ENCODE measurements at places on chromosomes 4 and X.

GRCh38 chr4:144819591-144819990, 173.6 kb downstream of the HHIP start:
- DNase-seq, result no peak

DNA sequence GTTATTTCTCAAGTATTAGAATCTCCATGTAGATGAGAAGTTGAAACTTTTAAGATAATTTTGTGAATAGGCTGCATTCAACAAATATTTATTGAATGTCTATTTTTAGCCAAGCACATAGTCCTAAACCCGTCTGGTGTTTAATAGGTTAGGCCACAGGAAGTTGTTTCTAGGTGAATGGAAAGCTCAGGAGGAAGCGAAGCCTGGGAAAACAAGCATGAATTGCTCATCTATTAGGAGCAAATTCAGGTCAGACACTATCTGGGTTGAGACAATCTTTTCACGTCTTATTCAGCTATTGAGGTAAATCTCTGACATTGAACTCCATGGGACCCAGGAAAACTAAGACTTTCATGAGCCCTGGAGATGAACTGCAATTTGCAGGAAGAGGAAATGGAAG, 43.1 kb upstream of the FREM3 start:
- DNase-seq, result no peak

- no peak for DNase-seq
Measured at GRCh38 chr4:54333657-54334056, 104.6 kb downstream of the PDGFRA start.

DNA sequence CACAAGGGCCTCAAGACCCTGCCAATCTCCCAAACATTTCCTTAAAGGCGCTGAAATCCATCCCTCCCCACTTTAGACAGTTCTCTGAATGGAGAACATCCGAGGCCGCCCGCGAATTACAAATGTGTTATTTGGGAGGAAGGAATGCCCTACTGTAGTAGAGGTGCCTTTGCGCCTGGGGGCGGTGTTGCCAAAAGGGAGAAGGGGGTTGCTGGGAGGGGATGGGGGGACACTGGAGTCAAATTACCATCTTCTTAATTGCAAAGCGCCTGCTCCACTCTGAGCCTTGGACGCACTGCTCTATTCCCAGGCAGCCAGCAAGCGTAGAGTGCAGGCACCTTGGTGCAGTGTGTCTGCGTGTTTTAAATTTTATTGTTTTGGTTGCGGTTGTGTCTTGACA, 2.7 kb downstream of the TMEM255A start:
- DNase-seq, result no peak

- no peak for DNase-seq
Measured at GRCh38 chrX:41391606-41392005, 55.5 kb upstream of the NYX start.

DNA sequence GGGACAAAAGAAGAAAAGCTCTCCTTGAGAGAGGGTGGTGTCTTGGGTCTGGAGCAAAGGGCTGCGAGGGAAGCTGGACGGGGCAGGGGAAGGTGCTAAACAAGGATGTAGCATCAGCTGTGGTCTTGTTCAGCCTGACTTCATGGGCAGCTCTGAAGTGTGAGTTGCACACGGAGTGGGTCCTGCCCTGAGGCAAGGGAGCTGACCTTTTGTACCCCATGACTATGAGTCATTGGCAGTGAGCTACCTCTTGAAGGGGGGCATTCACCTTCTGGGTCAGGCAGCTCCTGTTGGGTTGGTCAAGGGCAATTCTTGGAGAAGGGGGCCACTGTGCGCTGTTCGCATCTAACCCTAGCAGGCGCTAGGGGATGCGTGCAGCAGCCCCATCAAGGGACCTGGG, 151.8 kb downstream of the SMIM20 start:
- DNase-seq, result no peak

- no peak for DNase-seq
Measured at GRCh38 chr4:114494246-114494803, 104.3 kb upstream of the UGT8 start.

GRCh38 chr4:38105475-38106220, 145.4 kb downstream of the PTTG2 start:
- DNase-seq, result no peak

GRCh38 chrX:24341795-24342194, 18.6 kb upstream of the SUPT20HL1 start:
- no peak for DNase-seq

DNA sequence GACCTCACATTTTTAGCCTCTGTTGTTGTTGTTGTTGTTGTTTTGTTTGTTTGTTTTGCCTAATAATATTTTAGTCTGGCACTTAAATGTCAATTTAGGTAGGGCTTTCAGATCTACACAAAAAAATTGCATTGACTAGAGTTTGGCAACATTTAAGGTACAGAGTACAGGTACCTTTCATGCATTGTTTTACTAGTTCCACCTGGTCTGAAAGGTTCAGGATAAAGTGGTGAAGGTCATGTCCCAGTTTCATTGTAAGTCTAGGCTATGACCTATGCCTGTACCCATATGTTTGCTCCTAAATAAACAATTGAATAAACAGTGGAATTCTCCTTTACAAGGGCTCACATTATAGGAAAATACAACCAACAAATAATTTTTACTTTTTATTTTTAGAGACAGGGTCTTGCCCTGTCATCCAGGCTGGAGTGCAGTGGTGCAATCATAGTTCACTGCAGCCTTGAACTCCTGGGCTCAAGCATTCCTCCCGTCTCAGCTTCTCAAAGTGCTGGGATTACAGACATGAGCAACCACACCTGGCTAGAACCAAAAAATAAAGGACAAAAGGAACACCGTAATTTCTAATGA, 13.8 kb downstream of the RNF128 start:
- DNase-seq, result no peak

DNA sequence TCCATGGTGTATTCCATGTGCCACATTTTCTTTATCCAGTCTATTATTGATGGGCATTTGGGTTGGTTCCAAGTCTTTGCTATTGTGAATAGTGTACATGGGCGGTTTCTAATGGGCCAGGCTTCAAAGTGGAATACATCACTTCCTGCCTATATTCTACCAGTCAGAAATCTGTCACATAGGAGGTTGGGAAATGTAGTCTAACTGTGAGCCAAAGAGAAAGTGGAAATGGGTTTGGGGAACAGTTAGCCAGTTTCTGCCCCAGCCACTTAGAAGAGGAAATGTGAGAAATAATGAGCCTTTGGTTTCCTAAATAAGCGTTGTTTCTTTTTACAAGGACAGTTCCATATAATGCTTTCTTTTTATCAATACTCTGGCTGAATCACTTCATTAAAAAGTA, 85.1 kb upstream of the AP1S2 start:
- no peak for DNase-seq

- no peak for DNase-seq
Measured at GRCh38 chr4:16461362-16461761, 235.1 kb upstream of the TAPT1 start.

- DNase-seq, result no peak
Measured at GRCh38 chr4:120919358-120919757, 3.2 kb downstream of the PRDM5 start.

DNA sequence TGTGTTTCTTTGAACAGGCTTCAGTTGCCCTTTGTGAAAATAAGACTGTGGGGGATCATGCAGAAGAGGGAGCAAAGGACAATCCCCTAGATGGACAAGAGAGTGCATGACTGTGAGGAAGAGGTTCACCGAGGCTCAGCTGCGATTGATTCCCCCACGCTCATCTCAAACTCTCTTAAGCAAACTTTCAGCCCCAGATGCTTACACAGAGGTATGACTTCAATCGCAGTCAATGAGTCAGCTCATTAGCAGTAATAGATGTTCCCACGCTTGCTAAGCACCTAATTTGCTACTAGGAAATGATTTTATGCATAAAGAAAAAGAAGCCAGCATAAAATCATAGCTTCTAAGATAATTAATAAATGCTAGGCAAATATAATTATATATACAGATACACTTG, 2256.1 kb upstream of the AGA start:
- DNase-seq, result no peak

DNA sequence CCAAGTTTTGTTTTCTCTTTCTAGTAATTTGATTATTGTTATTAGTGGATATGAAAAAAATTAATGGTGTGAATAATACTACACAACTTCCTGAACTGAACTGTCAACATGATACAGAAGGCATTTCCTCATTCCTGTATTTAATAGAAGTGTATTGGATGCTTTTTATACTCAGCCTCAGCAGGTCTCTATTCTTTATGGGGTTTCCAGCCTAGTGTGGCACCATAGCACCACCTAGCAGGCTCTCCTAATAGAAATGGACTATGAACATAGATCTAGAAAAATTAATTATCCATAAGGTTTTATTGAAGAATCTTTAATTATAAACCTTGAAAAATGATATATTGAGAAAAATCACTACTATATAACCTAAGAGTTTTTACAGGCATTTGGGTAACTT, 52.4 kb downstream of the GLRB start:
- no peak for DNase-seq

- no peak for DNase-seq
Measured at GRCh38 chr4:189062047-189062820, 878.4 kb upstream of the FRG1 start.
